ENCODE measurements at places on chromosomes 3 and 15.
A peak's percentile ranks its signal among the peaks of the same experiment; 100 is the strongest.

DNA sequence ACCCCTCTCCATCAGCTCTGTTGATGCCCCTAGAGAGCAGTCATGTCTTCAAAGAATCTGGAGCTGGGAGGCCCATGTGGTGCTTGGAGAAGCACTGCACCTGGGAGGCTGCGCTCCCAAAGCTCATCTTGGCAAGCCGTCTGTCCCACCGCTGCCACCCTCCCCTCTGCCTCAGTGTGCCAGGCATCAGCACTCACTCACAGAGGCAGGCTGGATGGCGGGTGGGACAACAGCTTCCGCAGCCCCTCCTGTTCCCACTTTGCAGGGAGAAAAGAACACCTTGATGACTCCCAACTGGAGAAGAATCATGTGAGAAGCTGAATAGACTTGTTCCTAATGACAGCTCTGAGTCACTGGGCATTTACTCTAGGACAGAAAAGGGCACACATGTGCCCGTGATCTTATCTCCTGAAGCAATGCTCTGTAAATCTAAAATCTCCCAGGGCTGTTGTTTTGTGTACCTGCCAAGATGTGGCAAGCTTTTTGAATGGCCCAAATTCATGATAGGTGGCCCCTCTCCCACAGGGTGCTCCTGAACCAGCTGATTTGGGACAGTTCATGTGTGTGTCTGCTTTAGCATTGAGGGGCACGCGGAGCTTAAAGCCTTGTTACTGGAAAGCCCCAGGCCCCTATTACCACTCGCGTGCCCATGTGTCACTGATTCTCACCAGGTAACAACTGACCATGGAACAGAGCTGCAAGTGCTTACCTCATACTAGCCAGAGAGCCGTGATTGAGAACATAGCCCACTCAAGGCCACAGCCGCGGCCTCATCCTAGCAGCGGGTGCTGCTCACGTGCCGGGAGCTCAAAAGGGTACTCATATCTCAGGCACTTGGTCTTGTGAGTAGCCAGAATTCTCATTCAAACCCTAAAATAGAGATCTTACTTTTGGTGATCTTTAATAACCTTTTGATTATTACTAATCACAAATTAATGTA is 104.4 kb downstream of the DNAJB8 start:
- DNase-seq, result no peak

- DNase-seq, result no peak
Measured at GRCh38 chr3:184558726-184559125, 2.9 kb upstream of the EPHB3 start.

DNA sequence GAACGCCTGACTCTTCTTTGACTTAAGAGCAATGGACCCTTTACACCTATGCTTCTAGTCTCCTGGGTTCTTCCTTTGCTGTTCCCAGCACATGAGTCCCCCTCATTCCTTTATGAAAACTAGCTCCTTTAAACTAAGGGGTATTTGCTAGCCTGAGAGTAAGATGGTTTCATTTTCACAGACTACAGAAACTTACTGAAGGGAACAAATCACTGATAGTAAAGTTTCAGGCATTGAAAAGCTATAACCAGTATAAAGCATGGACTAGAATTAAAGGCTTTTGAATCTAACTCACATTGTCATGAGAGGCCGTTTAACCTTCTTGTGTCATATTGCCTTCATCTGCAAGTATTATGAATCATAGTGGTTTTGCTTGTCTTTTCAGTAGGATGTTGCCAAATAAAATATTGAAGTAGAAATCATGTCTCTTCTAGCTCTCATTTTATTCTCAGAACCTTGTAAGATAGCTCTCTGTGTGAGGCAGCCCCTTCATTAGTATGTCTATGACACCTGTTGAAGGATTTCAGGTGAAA is 765.9 kb downstream of the NR2F2 start:
- no peak for DNase-seq

GRCh38 chr3:42394579-42395288 is 15.7 kb downstream of the LYZL4 start:
- peak; percentile 46 for DNase-seq

DNA sequence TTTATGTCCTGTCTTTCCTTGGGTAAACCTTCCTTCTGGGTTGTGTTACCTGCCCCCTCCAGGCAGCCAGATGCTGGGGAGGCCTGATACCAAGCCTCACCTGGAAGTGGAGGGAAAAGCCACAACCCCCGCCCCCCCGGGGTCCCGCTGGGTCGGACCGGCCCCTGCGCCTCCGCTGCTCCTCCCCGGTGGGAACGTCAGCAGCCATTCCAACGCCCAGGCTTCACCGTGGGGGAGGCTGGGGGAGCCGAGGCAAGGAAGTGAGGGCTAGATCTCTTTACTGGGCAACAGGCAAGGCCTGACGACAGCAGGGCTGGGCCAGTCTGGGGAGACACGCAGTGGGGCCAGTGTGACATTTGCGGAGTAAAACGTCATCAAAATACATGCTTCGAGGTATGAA is 53.0 kb upstream of the SNRPA1 start:
- DNase-seq, result no peak

DNA sequence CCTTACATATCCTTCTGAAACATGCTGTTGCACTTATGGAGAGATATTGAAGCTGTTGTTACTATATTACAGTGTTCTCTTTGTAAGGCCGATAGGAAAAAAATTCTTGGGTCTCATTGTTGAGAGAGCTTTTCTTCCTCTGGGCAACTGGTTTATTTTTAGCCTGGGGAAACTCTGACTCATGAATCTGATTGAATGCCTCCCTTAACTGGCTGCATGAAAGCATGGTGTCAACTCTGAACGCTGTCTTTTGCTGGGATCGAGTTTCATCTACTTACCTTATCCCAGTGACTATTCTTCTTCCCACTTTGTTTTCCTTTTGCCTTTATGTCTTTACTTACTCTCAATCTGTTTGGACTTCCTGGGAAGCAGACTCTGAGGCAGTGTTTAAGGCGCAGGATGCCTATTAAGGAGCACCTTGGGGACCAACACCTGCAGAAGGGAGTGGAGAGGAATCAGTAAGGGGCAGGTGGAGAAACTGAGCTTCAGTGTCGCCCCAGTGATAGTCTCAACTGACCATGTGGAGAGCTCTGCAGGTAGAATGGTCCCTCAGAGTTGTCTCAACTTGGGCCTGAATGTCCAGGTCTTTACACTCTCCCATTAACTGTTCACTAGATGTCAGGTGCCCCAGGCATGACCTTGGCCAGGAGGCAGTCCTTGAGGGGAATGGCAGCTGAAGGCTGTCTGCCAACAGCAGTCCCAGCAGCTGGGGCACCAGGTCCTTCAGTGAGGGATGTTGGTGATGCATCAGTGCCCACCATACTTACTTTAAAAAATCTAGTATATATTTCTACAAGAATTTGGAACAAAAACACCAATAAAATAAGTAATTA is 88.9 kb upstream of the CCNL1 start:
- DNase-seq, result no peak

- no peak for DNase-seq
Measured at GRCh38 chr3:10169000-10169496, 4.3 kb downstream of the IRAK2 start.

DNA sequence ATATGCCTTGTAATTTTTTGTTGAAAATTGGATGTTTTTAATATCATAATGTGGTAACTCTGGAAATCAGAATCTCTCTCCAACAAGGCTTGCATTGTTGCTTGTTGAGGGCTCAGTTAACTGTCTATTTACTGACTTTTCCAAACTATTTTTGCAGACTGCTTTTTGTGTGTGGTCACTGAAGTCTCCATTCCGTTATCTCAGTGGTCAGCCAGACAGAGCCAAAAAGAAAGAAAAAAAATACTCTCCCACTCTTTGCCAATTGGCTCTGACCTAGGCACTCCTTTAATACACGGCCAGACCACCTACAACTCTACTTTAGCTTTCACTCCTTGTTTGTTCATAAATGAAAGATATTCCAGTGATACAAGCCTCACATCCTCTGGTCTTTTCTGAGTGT is 52.5 kb downstream of the IFT80 start:
- no peak for DNase-seq

DNA sequence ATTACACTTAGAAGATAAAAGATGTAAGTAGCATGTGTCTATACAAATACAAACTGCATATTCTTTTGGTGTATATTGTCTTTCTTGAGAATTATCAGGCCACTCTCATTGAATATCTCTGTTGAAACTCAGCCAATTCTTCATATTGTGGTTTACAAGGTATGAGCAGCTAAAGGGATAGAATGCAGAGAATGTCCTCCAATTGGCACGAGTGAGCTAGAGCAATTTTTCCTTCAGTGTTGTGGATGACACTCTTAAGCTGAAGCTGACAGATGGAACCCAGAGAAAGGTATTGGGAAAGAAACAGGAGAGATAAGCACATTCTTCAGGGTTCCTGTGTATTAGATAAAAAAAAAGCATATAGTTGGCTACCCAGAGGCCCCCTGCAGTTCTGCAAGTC is 453.1 kb downstream of the EPHA3 start:
- DNase-seq, result no peak

DNA sequence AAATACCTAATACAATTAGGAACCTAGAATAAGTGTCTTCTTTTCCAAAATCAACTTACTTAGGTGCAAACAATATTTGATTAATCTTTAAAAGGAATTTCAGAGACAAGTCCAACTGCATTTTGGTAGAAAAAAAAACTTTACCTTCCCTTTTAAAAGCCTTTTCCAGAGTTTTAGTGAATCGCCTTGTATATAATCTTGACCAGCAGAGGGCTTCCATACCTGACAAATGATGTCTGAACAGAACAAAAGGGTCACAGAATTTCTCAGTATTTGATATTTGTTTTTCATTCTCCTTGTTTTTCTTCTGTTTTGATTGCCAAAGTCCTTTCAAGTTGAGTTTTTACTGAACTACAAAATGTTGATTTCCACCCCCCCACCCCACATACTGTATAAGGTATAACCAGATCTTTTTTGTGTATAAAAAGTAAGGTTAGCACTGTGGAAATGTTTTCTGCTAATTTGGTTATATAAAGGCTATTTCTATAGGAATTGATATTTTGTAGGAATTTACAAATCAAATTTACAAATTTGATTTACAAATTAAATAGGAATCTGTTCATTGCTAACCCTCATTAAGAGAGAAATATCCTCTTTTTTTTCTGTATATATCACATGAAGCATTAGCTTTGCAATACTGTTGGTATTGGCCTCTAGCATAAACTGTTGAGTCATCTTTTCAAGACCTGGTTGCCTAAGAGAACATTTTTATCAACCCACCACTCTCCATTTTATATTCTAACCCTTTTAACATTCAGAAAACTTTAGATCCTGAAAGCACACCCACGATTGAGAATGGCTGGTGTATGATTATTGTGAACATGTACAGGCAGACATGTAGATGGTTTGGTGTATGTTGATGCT is 464.1 kb upstream of the RARB start:
- peak; percentile 7 for DNase-seq

- no peak for DNase-seq
Measured at GRCh38 chr3:116563351-116563750, 118.1 kb upstream of the LSAMP start.

DNA sequence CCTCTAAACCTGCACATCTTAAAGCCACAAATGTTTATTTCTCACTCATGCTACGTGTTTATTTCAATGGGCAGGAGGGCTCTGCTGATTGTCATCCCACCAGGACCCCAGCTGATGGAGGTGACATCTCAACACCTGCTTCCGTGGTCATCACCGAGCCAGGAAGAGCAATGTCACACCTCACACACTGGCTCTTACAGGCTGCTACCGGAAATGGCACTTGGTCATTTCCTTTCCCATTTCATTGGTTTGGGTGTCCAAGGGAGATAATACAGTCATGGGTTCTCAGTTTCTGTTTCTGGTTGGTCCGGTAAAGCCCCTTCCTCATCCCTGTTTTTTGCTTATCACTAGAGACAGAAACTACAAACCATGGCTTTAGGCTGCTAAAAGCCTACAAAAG is 41.9 kb downstream of the ABHD2 start:
- no peak for DNase-seq

DNA sequence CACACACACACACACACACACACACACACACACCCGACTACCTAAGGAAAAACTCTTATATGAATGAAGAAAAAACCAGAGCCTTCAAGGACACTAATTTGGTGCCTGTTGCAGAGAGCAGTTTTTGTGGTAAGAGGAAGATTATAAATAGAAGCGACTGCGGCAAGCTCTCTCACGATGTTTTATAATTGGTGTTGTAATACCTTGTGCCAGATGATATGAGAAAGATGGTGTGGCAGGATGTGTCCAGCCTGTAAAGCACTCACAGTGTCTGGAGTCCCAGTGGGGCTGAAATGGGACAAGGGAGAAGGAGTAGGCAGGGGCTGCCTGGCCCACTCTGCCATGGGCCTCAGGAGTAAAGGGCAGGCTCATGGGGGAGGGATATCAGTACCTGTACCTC is 839.9 kb downstream of the AGBL1 start:
- DNase-seq, result no peak

GRCh38 chr15:65954289-65954741 is 85.0 kb downstream of the RAB11A start:
- DNase-seq, result peak; percentile 92

Measured in SHP77 treated with DMSO at 0.1 percent for 48 hours (cell line).